NK-92 treated with Interleukin-12 subunit alpha and Interleukin-12 subunit beta, amount 100 ng/mL, for 24 hours (cell line): ENCODE measurements at places on chromosomes 1 and 21.

GRCh38 chr1:244302876-244303609, 148.7 kb downstream of the ADSS2 start:
- DNase-seq, result no peak

DNA sequence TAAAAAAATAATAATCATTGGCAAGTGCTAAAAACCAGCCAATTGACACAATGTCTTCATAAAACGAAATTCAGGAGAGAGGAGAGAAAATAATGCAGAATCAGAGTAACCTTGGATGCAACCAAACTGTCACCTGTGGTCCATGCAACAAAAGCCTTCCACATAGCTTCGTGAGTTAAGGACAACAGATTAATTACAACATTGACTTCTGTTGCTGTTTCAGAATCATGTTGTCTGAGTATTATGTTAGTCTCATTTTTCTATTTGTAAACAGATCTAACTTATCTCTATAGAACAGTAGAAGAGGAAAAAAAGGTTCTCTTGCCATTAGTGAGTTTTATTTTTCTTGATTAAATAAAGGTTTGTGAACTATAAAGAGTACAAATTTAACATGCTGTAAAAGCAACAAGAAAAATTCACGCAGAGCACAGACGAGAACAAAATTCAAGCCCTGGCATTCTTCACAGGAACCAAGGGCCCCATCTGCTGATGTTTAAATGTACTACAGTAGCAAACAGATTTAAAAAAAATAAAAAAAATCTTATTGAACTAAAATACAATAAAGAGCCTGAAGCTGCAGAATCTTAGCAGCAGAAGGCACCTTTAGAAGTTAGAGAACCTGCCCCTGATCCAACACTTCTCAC, 381.1 kb upstream of the PKN2 start:
- DNase-seq, result no peak

DNA sequence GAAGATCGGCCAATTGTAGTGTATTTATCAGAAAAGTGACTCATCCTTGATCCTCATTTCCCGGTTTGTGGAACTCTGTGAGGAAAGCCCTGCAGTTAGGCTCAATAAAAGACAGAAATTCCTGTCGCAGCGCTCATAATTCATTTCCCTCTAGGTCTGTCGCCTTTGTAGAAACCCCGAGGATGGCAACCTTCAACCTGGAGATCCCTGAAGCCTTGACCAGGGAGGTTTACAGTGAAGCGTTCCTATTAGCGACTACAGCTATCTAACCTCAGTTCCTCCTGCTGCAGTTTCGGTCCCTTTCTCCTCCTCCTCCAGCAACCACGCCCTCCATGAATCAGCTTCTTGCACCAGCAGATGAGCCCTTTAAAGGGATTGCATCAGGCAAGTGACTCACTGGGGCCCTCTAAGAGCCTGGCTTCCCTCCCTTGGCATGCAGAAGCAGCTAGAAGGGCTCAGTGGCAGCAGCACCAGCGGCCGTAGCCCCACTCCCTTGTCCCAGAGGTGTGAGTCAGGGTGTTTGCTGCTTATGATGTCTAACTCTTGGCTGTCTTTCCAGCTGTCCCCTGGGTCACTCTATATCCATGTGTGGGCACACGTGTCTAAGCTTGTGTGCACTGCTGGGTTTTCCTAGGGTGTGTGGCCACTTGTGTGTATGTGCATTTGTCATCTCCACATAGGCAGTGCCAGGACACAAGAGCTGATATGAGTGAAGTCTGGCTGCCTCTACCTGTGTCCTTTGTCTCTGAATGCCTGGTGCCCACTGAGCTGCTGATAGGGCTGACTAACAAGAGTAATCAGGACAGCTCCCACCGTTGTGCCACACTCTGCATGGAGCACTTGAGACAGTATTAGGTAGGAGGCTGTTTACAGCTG, 779 bp upstream of the STK40 start:
- peak; percentile 94 for DNase-seq

DNA sequence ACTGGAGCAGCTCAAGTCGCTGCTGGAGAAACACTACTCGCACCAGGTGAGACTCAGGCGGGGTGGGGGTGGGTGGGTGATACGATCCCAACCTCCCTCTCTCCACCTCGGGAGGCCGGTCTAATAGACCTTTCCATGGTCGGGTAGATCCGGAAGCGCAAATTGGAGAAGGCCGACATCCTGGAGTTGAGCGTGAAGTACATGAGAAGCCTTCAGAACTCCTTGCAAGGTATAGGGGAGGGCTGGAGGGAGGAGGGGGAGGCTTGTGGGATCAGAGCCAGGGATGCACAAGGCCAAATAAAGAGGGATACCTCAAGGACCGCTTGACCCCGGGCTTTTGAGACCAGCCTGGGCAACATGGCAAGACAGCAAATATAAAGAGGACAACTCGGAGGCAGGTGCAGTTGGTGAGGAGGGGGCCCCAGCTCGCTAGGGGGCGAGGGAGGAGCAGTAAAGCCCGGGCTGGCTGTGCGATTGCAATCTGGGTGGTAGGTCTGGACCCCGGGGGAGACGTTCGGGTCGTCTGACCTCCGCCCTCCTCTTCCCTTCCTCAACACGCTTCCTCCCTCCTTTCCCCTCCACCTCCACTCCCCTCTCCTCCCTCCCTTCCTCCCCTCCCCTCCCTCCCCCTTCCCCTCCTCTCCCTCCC, 546 bp downstream of the HES3 start:
- no peak for DNase-seq

DNA sequence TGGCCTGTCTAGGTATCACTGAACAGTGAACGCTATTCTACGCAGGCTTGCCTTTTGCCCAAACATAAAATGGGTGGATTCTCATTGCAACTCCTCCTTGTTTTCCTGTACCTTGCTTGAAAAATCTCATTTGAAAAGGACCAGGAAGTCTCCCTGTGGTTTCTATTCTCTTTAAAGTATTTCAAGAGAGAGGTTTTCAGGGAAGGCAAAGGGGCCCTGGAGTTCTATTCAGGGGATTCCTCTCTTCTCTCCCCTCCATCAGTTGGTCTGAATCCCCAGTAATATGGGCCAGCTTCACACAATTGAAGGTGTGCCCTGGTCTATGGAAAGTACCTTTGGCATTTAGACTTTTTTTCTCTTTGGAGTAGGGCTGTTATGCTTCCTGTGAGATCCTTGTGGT, 311.3 kb downstream of the RGS7 start:
- no peak for DNase-seq

DNA sequence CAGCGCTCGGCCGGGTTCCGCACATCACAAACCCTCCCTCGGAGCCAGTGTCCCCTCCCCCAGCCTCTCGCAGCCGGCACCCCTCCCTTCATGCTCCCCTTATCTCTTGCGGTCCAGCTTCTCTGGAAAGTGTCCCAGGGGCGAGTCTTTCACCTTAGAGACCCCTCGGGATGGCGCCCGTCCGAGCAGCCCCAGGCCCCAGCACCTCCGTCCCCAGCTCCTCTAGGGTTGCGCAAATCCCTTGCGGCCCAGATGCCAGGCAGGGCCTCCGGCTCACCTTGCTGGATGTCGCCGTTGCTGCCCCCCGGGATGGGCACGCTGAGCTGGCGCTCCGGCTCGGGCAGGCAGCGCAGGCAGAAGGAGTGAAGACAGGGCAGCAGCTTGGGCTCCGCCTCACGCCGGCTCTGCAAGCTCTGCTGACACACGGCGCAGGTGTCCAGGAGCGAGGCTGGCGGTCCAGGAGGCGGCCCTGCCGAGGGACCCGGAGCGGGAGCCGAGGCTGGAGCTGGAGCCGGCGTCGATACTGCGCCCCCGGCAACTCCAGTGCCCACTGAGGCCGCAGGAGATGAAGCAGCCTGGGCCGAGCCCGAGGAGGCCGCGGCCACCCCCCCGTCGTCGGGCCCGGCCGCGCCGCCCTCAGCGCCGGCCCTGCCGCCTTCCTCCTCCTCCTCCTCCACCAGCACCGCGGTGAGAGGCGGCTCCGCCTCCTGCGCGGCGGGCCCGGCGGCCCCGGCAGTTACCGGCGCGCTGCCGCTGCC, 550 bp downstream of the TRIM33 start:
- DNase-seq, result peak; percentile 49

GRCh38 chr1:180927841-180928240, 15.1 kb downstream of the KIAA1614 start:
- DNase-seq, result no peak

DNA sequence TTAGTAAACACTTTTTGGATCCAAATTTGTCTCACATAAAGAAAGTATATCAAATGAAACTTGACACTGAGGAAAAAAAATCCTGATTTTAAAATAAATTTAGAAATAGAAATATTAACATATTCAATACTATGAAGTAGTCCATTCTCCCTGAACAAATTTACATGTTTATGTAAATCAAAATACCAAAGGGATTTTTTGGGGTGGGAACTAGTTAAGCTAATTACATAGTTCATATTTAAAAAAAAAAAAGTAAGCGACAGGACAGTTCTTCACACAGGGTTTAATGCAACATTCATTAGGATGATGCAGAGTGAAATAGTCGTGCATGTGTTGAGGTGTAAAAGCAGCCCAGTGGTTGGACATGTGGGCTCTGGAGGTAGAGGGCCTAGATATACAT, 433.5 kb upstream of the B3GALT2 start:
- DNase-seq, result no peak

DNA sequence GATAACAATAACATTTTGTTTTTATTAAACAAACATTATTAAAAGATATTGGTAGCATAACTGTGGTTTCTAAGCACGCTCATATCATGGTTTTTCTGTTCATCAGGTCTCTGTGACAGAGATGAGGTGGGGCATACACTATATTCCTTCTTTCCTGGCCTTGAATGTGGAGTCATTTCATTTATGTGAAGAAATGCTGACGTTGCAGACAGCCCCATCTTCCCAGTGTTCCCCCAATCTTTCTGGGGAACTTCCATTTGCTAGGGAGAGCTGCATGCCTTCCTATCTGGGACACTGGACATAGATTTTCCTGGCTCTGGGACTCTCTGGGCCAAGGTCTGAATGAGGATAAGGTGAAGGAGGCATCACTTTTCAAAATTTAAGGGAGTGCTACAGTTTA, 30.4 kb downstream of the PIGM start:
- no peak for DNase-seq

DNA sequence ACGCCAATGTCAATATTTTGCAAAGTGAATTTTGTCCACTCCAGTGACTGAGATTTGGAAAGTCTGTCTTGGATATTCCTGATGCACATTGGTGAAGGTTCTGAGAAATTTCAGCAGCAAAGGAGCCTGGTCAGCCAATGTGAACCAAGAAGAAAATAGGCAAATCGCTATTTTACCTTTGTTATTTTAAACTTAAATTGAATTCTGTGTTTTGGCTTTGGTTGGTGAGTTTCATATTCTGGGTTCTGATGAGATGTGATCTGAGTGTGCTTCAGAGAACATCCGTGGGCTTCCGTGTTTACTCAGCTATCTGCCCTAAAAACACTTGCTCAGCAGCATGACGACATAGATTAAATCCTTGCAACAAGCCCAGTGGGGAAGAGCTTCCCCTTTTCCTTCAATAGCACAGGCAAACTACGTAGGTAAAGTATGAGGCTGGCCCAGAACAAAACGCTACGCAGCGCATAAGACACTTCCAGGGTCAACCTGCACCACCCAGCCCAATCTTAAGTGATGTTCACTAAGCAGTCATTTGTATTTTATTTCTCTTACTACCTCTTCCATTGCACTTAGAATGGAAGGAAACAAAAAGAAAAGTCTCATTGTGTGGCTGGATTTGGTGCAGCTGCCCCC, 176.4 kb upstream of the KAZN start:
- no peak for DNase-seq

DNA sequence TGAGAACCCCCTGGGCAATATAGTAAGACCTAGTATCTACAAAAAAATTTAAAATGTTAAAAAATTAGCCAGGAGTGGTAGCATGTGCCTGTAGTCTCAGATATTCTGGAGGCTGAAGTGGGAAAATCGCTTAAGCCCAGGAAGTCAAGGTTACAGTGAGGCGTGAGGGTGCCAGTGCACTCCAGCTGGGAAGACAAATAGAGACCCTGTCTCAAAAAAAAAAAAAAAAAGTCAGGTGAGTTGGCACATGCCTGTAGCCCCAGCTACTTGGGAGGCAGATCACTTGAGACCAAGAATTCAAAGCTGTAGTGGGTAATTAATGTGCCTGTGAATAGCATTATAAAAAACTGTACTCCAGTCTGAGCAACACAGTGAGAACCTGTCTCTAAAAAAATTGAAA, 4.6 kb downstream of the BECN2 start:
- no peak for DNase-seq

GRCh38 chr1:10515301-10515975, 40.7 kb downstream of the PEX14 start:
- DNase-seq, result no peak

DNA sequence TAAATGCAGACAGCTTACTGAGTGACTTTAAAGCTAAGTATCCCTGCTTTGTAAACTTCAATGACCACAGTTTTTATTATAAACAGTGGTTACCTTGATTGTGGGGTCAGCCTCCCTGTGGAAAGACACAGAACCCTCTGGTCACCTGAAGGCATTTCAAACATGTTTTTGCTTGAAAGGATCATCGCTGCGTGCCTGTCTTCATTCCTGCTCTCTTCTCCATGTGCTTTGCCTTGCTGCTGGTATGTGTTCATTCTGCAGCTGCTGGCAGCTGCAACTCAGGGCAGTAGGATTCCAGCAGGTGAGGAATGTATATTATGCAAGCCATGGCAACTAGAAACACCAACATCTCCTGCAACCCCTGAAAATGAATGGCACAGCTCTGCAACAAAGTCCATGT, 81.0 kb upstream of the VAV3 start:
- DNase-seq, result no peak

- no peak for DNase-seq
Measured at GRCh38 chr1:56574794-56575193, 4.6 kb downstream of the PLPP3 start.

DNA sequence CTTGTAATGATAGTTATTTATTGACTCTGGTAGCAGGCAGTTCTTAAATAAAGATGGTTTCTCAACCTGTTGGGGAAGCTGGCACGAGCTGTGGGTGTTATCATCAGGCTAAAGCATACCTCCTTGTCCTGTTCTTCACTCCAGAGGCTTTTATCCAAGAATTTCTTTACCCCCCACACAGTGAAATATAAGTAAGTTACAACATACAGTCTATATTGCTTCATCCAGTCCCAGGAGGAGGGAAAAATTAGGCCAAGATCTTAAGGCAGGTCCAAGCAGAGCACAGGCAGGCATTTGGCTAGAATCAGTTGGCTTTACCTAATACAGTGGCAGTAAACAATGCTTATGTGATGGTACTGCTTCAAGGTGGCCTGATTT, 6.3 kb downstream of the TMEM81 start:
- no peak for DNase-seq

GRCh38 chr1:205681364-205681763, 1.1 kb upstream of the SLC45A3 start:
- DNase-seq, result no peak

DNA sequence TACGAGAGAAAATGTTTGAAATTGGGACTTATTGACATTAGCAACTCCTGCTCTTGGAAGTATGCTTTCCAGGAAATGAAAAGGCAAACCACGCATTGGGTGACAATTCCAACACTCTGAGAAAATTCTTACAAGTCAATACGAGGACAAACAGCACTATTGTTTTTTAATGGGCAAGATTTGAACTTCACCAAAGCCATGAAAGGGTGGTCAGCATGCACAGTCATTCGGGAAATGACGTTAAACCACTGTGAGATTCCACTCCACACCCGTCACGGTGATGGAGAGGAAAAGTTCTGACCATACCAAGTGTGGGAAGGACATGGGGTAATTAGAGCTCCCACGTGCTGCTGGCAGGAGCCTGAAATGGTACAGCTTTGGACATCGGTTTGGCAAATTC, 12.2 kb upstream of the PRXL2B start:
- DNase-seq, result no peak

GRCh38 chr21:45698493-45699184, 55.1 kb downstream of the PCBP3 start:
- no peak for DNase-seq

- DNase-seq, result peak; percentile 26
Measured at GRCh38 chr1:160767395-160768294, 28.3 kb upstream of the LY9 start.
